ENCODE measurements at places on chromosomes 2 and 18. TPM values are rescaled to one million over a fixed set of nuclear protein-coding genes. Genes with fewer than 3 reads are reported as not detected.

DNA sequence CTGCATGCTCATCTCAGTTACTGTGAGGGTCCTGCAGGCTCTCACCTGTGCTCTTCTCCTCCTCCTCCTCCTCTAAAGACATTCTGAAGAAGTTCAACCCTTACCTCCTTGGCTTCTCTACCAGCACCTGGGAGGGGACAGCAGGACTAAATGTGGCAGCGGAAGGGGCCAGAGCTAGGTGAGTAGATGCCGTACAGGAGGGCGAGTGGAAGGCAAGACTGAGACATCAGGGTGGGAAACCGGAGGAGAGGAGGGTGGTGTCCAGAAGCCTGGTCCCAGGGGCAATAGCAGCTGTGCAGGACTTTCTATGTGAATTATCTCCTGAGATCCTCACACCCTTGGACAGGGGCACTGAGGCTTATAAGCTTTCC, 124.9 kb downstream of the PLB1 start:
- no peaks in the 10 kb centered on the region for H3K27me3 ChIP-seq
- peak overlapping the region; percentile 91 for H3K27ac ChIP-seq
- H3K4me3 ChIP-seq = peak overlapping the region; percentile 66
- no peak for DNase-seq
- no peaks in the 10 kb centered on the region for H3K36me3 ChIP-seq

GRCh38 chr2:25939257-25939668, 43.0 kb downstream of the KIF3C start:
- H3K4me1 ChIP-seq = no peaks in the 10 kb centered on the region
- H3K36me3 ChIP-seq = no peaks in the 10 kb centered on the region
- H3K27me3 ChIP-seq = no peaks in the 10 kb centered on the region

QPCT gene
- total RNA-seq = 1.1 TPM

- no peaks in the 10 kb centered on the region for H3K4me1 ChIP-seq
- H3K4me3 ChIP-seq = no peak overlapping the region
- DNase-seq = no peak
- H3K27me3 ChIP-seq = no peaks in the 10 kb centered on the region
These were observed 310.4 kb upstream of the CCDC68 start for GRCh38 chr18:55269622-55270021.

HOXD1 gene
- not detected for total RNA-seq

CIDEA gene
- not detected for total RNA-seq

- H3K27me3 ChIP-seq = peaks cover 7% of the 10 kb centered on the region
- no peak overlapping the region for H3K4me3 ChIP-seq
- DNase-seq = no peak
- no peaks in the 10 kb centered on the region for H3K4me1 ChIP-seq
- no peak overlapping the region for H3K27ac ChIP-seq
These were observed 90.3 kb upstream of the SESTD1 start for GRCh38 chr2:179354739-179355537.

CCDC148 gene
- total RNA-seq = not detected

DNA sequence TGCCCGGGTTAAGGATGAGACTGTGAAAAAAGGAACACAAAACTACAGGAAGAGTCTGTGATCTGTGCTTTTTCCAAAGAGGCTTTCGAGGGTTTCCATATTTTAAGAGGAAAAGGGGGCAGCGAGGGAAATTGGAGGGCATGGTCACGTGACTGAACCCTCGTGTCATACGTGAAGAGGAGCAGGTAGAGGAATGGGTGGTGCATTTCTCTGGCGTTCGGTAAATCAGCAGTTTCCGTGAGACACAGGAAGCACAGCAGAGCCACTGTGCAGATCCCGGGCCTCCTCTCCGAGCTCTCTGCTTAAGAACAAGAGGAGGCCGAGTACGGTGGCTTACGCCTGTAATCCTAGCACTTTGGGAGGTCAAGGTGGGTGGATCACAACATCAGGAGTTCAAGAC, 219.7 kb downstream of the NDUFA10 start:
- DNase-seq = no peak
- H3K4me1 ChIP-seq = no peaks in the 10 kb centered on the region
- H3K36me3 ChIP-seq = no peaks in the 10 kb centered on the region
- no peak overlapping the region for H3K27ac ChIP-seq
- H3K27me3 ChIP-seq = no peaks in the 10 kb centered on the region
- no peak overlapping the region for H3K4me3 ChIP-seq
